Activated T-cell treated with anti-CD3 and anti-CD28 coated beads, Interleukin-2, amount 50 U/mL, for 72 hours (primary cell): ENCODE measurements at places on chromosomes 13 and 19. TPM values are rescaled to one million over a fixed set of nuclear protein-coding genes. Genes with fewer than 3 reads are reported as not detected.

The AMH gene
- total RNA-seq = 4.6 TPM

The SOX21 gene
- not detected for total RNA-seq

The MAB21L1 gene
- not detected for total RNA-seq

The NKG7 gene
- total RNA-seq = 261 TPM

The PSG3 gene
- total RNA-seq = not detected

The DOCK6 gene
- total RNA-seq = 8.4 TPM

DNA sequence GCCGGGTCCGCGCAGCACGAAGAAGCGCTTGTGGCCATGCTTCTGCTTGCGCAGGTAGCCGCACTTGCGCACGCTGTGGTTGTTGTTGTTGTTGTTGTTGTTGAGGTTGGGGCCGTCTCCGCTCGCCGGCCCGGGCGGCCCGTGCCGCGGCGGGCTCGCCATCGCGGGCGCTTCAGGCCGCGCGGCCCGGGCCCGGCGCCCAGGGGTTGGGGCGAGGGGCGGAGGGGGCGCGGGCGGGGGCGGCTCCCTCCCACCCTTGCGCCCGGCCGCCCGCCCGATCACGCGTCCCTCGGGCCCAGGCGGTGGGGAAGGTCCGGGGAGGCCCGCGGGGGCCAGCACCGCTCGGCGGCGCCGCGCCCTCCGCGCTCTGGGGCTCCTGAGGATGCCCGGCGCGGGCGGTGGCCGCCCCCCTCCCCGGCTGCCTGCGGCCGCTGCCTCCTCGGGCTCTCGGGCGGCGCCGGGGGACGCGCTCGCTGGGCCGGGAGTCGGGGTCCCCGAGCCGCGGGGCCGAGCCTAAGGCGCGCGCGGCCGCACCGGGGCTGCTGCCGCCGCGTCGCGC lies 412 bp downstream of the IRS2 start:
- H3K27ac ChIP-seq = no peak overlapping the region
- peaks cover 1% of the 10 kb centered on the region for H3K36me3 ChIP-seq
- H3K27me3 ChIP-seq = peaks cover 27% of the 10 kb centered on the region
- H3K4me3 ChIP-seq = peak overlapping the region; percentile 55

DNA sequence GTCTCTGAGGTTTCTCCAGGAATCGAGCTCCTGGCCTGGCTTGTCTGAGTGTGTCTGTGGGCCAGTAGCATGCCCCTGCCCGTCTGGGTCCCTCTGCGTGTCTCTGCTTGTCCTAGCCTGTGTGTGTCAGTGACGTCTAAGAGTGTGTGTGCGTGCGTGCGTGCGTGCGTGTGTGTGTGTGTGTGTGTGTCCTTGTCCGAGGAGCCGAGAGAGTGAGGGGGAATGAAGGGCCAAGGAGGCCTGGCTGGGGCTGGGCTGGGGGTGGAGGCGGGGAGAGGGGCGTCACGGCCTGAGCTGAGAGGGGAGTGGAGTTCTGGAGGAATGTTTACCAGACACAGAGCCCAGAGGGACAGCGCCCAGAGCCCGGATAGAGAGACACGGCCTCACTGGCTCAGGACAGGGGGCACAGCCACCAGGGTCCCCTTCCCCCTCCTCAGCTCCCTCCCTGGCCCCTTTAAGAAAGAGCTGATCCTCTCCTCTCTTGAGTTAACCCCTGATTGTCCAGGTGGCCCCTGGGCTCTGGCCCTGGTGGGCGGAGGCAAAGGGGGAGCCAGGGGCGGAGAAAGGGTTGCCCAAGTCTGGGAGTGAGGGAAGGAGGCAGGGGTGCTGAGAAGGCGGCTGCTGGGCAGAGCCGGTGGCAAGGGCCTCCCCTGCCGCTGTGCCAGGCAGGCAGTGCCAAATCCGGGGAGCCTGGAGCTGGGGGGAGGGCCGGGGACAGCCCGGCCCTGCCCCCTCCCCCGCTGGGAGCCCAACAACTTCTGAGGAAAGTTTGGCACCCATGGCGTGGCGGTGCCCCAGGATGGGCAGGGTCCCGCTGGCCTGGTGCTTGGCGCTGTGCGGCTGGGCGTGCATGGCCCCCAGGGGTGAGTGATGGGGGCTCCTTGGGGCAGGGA lies at the start of gene AXL:
Gene AXL, plus strand, starts transcription at position 609 of the 893 bp plus-strand sequence. Its CDS starts 170 bp downstream, at position 779.
- H3K27ac ChIP-seq = no peak within 1 kb of the TSS
- peaks cover 26% of the 10 kb centered on the region for H3K27me3 ChIP-seq
- H3K4me1 ChIP-seq = peaks cover 17% of the 10 kb centered on the region
- no peak for DNase-seq

DNA sequence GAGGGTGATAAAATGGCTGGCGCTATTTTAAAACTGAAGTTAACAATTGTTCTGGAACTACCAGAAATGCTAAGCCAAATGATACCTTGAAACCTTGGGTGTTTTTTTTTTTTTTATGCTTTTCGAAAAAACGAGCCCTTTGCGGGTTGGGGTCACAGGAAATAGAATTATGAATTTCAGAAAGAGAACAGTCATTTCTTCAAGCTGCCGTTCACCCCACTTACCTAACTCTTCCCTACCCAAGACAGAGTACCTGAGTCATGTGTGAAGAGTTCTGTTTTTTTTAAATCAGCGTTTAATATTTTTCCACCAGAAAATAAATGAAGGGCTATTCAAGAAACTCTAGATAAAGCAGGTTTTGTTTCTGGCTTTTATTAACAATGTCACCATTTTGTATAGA lies 35.3 kb downstream of the KLF2 start:
- H3K27me3 ChIP-seq = peaks cover 54% of the 10 kb centered on the region
- H3K36me3 ChIP-seq = peaks cover 6% of the 10 kb centered on the region
- H3K4me3 ChIP-seq = peak overlapping the region; percentile 54
- peak overlapping the region; percentile 38 for H3K27ac ChIP-seq

GRCh38 chr13:73998631-73999030 lies 135.6 kb downstream of the KLF12 start:
- peak overlapping the region; percentile 61 for H3K27ac ChIP-seq
- H3K27me3 ChIP-seq = no peaks in the 10 kb centered on the region

- peaks cover 8% of the 10 kb centered on the region for H3K4me1 ChIP-seq
- no peak for DNase-seq
- H3K27me3 ChIP-seq = no peaks in the 10 kb centered on the region
- H3K27ac ChIP-seq = no peak overlapping the region
- H3K4me3 ChIP-seq = no peak overlapping the region
Observed at GRCh38 chr13:60020288-60020687, 143.4 kb downstream of the DIAPH3 start.

DNA sequence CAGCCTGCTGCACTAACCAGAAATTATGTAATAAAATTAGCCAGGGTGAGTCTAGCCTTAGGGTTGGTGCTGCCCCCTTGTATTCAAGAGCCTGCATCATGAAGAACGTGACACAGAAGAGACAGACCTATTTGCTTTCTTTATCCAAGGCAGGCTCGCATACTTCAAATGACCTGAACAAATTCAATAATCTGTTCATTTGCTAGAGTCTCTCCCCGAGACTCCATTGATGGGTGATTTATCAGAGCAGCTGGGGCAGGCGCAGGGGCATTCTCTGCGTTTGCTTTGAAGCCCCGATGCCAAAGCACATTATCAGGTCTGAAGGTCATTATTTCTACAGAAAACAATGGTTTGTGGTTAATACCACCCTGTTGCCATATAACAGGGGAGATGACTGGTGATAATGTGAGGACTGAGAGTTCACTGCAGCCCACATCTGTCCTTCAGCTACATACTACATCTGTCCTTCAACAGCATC lies 520.3 kb downstream of the DIAPH3 start:
- H3K27ac ChIP-seq = no peak overlapping the region
- H3K4me3 ChIP-seq = no peak overlapping the region
- peaks cover 6% of the 10 kb centered on the region for H3K27me3 ChIP-seq
- no peaks in the 10 kb centered on the region for H3K4me1 ChIP-seq
- no peak for DNase-seq

GRCh38 chr13:23323946-23324709 lies 109.4 kb downstream of the SACS start:
- no peak overlapping the region for H3K27ac ChIP-seq
- DNase-seq = no peak
- H3K4me3 ChIP-seq = no peak overlapping the region
- H3K27me3 ChIP-seq = peaks cover 14% of the 10 kb centered on the region

GRCh38 chr13:71339005-71339404 lies 528.0 kb downstream of the DACH1 start:
- no peak overlapping the region for H3K27ac ChIP-seq
- no peaks in the 10 kb centered on the region for H3K27me3 ChIP-seq
- no peaks in the 10 kb centered on the region for H3K4me1 ChIP-seq
- DNase-seq = no peak

DNA sequence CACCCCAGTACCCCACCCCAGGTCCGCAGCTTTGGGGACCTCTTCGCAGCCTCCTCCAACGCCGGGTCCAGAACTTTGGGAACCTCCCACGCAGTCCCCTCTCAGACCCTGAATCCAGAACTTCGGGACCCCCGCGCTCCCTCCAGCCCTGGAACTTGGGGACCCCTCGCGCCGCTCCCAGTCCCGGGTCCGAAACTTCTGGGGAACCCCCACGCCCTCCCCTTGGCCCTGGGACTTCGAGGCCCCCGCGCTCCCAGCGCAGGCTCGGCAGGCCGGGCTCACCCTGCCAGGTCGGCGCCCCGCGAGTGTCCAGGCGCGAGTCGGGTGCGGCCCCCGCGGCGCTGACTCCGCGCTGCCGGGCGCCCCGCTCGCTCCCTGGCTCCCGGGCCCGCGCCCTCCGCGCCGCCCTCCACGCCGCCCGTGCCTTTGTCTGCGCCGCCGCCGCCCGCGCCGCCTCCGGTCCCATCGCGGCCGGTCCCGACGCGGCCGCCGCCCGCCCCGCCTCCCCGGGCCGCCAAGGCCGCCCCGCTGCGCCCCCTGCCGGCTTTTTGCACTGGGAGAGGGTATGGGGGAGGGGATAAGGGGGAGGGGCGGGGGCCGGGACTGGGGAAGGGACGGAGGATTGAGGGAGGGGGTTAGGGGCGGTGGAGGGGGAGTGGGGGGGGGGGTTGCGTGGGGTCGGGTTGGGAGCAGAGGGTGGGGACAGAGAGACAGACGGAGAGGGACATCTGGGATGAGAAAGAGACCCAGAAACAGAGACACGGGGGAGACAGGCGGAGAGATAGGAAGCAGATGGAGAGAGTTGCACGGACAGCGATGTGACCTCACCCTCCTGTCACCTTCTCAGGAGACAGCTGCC lies at the start of gene HOMER3:
Gene HOMER3, minus strand, starts transcription at position 449 of the 859 bp plus-strand sequence. CDS start 2,235 bp downstream, outside the sequence.
- H3K4me3 ChIP-seq = peak within 1 kb of the TSS; percentile 79
- H3K27me3 ChIP-seq = peaks cover 27% of the 10 kb centered on the region
- no peak within 1 kb of the TSS for H3K27ac ChIP-seq
- no peaks in the 10 kb centered on the region for H3K36me3 ChIP-seq
- peaks cover 10% of the 10 kb centered on the region for H3K4me1 ChIP-seq

GRCh38 chr19:16363133-16363851 lies 38.7 kb downstream of the KLF2 start:
- peaks cover 66% of the 10 kb centered on the region for H3K27me3 ChIP-seq
- no peak overlapping the region for H3K27ac ChIP-seq
- DNase-seq = no peak
- H3K4me3 ChIP-seq = no peak overlapping the region
- no peaks in the 10 kb centered on the region for H3K36me3 ChIP-seq

DNA sequence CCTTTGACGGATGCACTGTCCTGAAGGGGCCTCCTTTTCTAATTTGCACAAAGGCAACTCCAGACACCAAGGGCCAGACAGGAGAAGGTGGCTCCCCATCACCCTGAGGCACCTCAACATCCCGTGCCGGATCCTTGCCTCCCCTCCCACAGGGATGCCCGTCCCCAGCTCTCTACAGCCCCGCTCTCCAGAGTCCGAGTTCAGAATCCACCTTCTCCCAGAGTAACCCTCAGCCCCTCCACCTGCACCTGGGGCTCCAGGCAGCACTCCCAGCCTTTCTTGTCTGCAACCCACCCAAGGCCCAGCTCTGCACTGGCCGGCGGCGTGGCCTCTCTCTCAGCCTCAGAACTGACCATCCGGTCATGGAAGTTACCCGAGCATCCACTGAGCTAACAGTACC lies 4.8 kb downstream of the NDUFB7 start:
- no peak overlapping the region for H3K27ac ChIP-seq
- H3K4me1 ChIP-seq = peaks cover 44% of the 10 kb centered on the region
- DNase-seq = no peak
- no peaks in the 10 kb centered on the region for H3K27me3 ChIP-seq
- peaks cover 4% of the 10 kb centered on the region for H3K36me3 ChIP-seq
- H3K4me3 ChIP-seq = no peak overlapping the region

DNA sequence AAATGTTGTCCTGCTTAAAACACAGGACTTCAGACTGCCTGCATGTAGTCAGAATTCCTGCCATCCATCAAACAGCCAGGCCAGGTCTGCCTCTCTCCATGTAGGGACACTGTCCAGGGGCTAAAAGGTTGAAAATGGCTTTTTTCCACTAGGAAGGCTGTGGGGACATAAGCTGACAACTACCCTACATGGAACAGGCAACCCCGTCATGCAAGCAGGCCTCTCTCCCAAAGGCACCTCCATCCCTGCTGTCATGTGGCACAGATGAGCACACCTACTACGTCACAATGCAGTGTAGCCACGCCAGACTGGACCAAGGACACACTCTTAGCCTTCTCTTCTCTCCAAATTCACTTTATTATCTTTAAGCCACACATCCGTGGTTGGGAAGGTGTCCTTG lies 40.8 kb downstream of the LATS2 start:
- DNase-seq = no peak
- no peak overlapping the region for H3K4me3 ChIP-seq
- no peaks in the 10 kb centered on the region for H3K27me3 ChIP-seq
- H3K27ac ChIP-seq = no peak overlapping the region

- H3K27ac ChIP-seq = no peak overlapping the region
- no peak for DNase-seq
- no peak overlapping the region for H3K4me3 ChIP-seq
- H3K4me1 ChIP-seq = peaks cover 13% of the 10 kb centered on the region
- H3K36me3 ChIP-seq = no peaks in the 10 kb centered on the region
- H3K27me3 ChIP-seq = no peaks in the 10 kb centered on the region
Observed at GRCh38 chr19:45650722-45651121, 11.5 kb upstream of the EML2 start.

DNA sequence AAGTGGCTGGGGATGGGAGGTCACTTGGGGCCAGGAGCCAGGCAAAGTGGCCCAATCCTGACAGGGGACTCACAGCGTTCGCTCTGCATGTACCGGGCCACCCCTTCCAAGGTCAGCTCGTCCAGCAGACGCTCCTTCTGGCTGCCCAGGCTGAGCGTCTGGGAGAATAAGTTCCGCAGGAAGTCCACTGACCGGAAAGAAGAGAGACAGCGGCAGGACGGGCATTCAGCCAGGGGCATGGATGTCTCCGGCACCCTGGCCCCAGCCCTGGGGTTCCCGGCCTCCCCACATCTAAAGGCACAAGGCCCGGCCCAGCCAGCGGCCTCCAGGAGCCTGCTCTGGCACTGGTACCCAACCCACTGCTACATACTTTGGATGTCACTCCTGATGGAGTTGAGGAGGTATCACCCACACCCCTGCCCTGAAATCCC lies 6.1 kb downstream of the SIRT2 start:
- no peaks in the 10 kb centered on the region for H3K27me3 ChIP-seq
- H3K36me3 ChIP-seq = peaks cover 1% of the 10 kb centered on the region
- H3K4me3 ChIP-seq = no peak overlapping the region
- no peak overlapping the region for H3K27ac ChIP-seq

GRCh38 chr13:19993024-19993423 lies 34.5 kb downstream of the ZMYM2 start:
- H3K4me1 ChIP-seq = peaks cover 37% of the 10 kb centered on the region
- H3K27me3 ChIP-seq = no peaks in the 10 kb centered on the region
- no peak for DNase-seq

GRCh38 chr19:39238209-39238608 lies 6.6 kb downstream of the IFNL3 start:
- H3K4me1 ChIP-seq = peaks cover 17% of the 10 kb centered on the region
- H3K27me3 ChIP-seq = no peaks in the 10 kb centered on the region
- peak overlapping the region; percentile 39 for H3K27ac ChIP-seq
- H3K36me3 ChIP-seq = no peaks in the 10 kb centered on the region
- H3K4me3 ChIP-seq = peak overlapping the region; percentile 76
- DNase-seq = no peak
